ENCODE measurements at places on chromosomes 4 and X. TPM values are rescaled to one million over a fixed set of nuclear protein-coding genes. Genes with fewer than 3 reads are reported as not detected.

GRCh38 chrX:133640161-133641015 lies 225.1 kb upstream of the GPC4 start:
- DNase-seq: no peak

PCDH19 gene
- total RNA-seq: 0.26 TPM

GRCh38 chrX:13120017-13120416 lies 75.6 kb upstream of the FAM9C start:
- no peak for DNase-seq

DNA sequence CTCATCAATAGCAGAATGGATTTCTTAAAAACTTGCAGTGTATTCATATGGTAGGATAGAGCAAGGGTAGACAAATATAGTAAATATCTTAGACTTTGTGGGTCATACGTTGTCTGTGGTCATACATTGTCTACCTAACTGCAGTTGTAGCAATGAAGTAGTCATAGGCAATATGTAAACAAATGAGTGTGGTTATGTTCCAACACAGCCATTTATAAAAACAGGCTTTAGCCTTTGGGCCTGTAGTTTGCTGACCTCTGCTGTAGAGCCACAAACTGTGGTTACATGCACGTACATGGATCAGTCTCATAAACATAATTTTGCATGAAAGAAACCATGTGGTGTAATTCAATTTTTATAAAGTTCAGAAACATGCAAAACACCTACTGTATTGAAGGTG lies 98.9 kb downstream of the LARP1B start:
- DNase-seq: no peak

- no peak for DNase-seq
These were observed 98.9 kb upstream of the BMP3 start for GRCh38 chr4:80931631-80932081.

ERAS gene
- not detected for total RNA-seq

DNA sequence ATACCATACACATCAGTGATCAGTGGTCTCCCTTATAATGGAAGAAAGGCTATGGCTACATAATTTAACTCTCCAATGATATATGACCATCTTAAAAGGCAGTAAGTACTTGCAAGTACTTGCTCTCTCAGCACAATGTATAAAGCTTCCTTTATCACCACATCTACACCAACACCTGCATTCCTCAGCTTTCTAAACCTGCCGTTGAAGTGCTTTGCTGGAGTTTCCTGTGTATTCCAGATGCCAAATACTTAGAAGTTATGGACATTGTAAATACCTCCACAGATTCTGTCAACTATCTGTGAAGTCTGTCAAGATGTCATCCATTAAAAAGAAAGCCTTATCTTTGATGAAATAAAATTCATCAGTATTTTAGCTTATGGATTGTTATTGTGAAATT lies 335.0 kb upstream of the GALNTL6 start:
- no peak for DNase-seq

GRCh38 chr4:14726877-14727361 lies 275.4 kb upstream of the CPEB2 start:
- DNase-seq: no peak

MAD2L1 gene
- total RNA-seq: 1.8 TPM

F9 gene
- not detected for total RNA-seq
